ENCODE measurements at places on chromosomes 7 and 10.

GRCh38 chr7:78218051-78218450 is 419.5 kb downstream of the PHTF2 start:
- DNase-seq: peak; percentile 93

- DNase-seq: no peak
Measured at GRCh38 chr10:32618482-32618881, 172.5 kb downstream of the CCDC7 start.

- no peak for DNase-seq
Measured at GRCh38 chr7:106568002-106568679, 92.8 kb downstream of the CCDC71L start.

DNA sequence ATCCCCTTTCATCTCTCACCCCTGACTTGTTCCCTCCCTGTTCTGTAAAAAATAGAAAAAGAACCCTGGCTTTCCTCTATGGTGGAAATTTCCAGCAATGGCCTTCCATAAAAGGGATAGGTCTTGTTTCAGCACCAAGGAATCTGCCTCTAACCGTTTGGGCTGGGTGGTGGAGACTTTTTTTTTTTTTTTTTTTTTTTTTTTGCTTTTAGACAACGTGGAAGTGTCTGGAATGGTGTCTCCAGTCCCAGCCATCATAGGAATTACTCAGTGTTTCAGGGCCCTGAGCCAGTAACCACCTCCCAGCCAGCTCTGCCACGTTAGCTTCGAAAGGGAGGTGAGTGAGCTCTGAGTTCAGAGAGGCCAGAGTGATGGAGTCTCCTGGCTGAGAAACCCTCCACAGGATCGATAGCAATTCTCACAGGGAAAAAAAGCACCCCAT is 97.3 kb upstream of the COL1A2 start:
- DNase-seq: peak; percentile 99

DNA sequence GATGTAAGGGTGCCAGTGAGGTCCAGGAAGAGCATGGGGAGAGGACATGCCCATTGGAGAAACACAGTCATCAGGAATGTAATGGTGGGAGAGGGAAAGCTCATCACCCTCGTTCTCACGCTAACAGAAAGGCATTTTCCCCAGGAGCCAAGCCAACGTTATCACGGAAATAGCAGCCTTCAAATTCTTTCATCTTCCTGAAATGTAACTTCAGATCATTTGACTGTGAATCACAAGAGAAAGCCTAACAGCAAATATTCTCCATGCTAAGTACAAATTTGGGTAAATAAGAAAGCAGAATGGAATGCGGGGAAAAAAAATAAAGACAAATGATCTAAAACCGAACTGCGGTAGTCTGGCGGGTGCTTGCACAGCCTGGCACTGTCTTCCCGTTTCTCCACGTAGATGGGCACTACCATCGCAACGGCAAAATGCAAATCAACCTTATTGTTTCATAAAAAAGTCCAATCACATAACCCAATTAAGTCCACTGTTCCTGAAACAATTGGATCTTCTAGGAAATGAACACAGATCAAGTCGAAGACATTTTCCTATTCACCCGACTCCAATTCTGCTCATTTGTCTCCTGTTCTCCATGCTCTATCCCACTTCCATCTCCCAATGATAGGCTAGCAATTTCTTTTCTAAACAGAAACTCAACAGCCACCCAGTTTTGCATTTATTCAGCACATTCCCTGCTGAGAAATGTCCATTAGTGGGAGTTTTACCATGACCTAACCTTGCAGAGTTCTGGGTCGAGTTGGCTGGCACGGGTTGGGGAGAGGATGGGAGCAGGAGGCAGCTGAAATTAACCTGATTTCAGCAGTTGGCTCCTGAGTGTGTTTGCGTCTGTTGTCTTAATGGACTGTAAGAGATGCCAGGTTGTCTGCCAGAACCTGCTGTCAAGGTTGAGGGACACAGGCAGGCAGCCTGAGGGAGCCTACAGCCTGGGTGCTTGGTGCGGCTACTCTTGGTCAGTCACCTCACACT is 74.6 kb upstream of the FRMD4A start:
- DNase-seq: peak; percentile 88

GRCh38 chr7:75734586-75735458 is 3.9 kb downstream of the HIP1 start:
- DNase-seq: peak; percentile 89

DNA sequence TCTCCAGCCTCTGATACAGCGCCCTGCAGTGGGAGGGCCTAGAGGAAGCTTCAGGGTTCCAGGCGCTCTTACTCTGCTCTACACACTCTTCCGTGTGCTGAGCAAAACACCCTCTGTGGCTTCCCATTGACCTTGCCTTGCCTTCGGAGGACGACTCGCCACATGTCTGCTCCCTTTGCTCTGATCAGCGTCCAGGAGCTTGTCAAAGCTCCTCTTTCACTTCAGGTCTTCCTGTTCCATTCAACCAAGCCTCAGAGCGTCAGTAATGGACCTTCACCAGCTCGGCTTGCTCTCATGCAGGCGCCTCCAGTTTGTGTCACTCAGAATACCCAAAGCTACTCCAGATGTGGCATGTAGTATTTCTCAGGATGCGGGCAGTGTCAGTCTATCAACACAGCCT is 173.9 kb downstream of the ARID5B start:
- no peak for DNase-seq

DNA sequence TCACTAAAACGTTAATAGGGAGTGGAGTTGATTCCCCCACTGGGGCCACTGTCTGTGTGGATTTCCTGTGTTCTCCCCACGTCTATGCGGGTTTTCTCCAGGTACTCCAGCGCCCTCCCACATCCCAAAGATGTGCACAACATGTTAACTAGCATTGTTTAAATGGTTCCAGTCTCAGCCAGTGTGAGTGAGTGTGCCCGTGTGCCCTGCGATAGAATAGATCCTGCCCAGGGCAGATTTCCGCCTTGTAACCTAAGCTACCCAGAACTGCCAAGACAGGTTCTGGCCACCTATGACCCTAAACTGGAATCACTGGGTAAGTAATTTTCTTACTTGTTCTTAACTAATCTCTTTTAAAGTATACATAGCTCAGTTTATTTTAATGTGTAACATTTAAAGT is 58.5 kb downstream of the CCDC6 start:
- DNase-seq: no peak

DNA sequence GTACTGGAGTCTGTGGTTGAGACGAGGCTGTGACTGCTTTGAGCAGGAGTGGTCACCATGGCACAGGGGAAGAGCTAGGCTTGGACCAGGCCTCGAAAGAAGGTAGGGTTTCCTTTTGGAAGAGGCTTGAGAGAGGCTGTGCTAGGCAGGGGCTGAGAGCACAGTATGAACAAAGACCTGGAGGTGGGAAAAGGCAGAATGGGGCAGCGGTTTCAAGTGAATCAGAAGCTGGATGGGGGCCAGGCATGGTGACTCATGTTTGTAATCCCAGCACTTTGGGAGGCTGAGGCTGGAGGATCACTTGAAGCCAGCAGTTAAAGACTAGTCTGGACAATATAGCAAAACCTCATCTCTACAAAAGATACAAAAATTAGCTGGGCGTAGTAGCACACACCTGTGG is 65.9 kb downstream of the CLIP2 start:
- DNase-seq: peak; percentile 83

DNA sequence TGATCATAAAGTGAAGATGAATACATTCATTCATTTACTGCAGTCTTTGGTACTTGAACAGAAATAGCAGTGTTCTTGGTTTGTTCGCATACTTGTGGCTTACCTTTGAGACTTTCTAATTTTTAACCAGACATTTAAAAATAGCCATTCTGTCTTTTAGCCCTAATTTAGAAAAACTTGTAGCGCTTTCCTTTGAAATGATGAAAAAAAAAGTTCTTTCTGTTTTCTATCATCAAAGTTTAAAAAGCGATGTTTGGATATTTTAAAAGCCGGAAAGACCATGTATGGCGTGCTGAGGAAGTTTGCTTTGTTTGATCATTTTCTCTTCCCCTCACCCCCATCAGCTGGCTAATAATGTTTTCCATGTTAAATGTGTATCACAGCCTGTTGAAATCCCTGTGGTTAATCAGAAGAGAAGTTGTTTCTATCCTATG is 116.3 kb downstream of the CUX1 start:
- no peak for DNase-seq

GRCh38 chr7:106326594-106327537 is 42.1 kb upstream of the NAMPT start:
- DNase-seq: no peak

DNA sequence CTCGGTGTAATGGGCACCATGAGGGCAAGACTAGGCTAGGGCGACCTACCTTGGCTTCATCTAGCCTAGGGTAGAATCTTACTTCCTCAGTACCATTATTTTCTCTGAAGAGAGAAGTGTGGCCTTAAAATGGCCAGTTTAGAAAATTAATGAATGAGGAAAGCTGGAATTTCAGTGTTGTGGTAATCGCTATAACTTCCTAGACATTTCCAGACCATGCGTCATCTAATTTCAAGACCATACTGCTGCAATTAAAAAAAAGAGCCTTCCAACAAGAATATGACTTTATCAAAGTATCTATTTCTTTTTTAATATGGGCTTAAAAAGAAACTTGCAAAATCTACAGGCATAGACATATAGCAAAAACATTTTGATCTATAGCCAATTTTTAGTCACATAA is 68.5 kb downstream of the CPVL start:
- DNase-seq: peak; percentile 82

- no peak for DNase-seq
Measured at GRCh38 chr7:117001283-117001682, 48.0 kb downstream of the ST7 start.

DNA sequence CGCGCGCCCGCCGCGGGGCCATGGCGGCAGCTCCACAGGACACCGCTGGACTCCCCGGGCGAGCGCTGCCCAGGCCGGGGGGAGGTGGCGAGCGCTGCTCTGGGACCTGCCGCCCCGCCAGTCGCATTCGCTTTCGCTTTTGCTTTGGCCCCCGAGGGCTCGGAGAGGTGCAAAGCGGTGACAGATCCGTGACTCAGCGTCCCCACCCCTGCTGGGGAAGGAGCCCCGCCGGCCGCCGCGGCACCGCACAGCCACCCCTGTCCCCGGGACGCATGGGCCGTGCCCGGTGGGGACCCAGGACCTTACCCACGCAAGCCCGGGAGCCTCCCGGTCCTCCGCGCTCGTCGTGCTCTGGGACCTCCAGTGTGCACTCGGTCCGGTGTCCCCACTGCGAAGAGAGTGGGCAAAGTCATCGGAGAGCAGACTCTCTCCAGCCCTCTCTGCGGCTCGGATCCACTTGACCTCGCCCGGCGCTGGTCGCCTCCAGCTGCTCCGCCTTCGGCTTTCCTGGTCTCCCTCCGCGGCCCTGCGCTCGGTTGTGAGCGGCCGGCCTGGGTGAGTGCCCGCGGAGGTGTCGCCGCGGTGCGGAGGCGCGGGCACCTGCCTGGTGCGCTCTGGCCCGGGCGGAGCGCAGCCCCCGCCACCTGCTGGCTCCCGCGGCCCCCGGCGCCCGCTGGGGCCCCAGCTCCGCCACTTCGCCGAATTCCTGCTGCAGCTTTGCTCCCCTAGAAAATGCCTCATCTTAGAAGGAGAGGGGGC is at the start of gene IL15RA:
TSS of gene IL15RA (minus strand) at position 73 of the 759 bp plus-strand sequence. CDS start at position 22, 51 bp downstream.
- DNase-seq: peak; percentile 49

DNA sequence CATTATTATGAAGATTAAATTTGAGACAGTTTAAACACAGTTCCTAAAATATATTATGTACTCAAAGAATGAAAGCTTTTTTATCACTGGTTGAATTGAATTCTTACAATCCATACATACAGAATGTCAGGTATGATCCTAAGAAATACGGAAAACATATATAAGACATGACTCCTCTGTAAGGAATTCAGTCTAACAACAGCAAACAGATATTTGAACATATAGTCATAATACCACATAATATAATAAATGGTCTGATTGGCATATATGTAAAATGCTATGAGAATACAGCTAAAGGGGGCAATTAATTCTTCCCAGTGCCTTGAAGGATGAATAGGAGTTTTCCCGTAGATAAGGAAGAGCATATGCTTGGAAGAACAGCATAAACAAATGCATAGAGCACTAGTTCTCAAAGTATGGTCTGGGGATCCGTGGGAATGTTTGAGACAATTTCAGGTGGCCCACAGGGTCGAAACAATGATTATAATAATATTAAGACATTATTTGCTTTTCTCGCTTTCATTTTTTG is 10.6 kb upstream of the ARID5B start:
- no peak for DNase-seq

DNA sequence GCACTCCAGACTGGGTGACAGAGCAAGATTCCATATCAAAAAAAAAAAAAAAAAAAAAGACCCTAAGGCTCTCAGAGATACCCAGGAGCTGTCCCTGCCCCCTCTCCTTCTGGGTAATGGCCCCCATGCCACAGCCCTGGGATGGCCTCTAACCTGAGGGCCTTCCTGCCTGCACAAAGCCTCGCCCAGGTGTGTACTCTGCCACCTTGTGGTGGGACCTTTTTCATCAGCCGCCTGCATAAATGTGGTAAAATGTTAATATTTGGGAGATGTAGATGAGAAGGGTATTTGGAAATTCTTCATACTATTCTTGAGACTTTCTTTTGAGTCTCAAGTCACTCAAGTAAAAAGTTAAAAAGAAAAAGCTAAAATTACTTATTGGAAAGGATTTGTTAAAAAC is 46.3 kb upstream of the RNF216 start:
- DNase-seq: no peak

DNA sequence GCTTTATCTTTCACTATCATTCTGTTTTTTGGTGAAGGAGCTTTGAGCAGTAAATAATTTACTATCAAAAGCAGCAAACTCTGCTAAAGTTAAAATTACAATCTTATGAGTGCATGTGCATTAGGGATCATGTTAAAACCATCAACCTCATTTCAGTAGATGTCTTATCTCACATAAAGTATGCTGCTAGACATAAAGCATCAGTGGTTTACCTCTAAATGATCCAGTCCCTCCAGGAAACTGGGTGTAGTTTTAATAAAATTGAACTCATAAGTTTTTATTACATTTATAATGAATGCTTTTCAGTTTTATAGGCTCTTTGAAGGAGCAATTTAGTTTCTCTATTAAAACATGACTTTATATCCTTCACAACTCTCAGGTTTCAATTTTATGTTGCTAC is 108.7 kb downstream of the LRRN3 start:
- peak; percentile 3 for DNase-seq

DNA sequence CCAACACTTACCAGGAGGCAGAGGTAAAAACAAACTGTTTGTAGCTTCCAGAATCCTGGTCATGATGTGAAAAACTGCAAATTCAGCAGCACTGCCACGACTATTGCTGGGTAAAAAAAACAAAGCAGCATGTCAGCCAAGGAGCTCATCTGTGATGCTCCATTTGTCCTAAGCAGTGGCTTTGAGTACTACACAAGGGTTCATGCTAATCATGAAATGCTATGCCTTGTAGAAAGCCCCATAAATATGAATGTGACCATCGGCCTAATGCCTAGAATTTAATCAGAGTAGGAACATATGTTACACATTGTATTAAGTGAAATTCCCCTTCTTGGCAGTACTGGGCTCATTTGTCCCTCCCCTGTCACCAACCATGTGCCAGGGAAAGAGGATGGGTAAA is 95.4 kb downstream of the GSAP start:
- DNase-seq: no peak
